Stimulated activated CD4-positive, alpha-beta T cell treated with anti-CD3 and anti-CD28 coated beads, Interleukin-15, amount 100 ng/mL, for 1 hour (primary cell): ENCODE measurements at places on chromosomes 11 and 22.

DNA sequence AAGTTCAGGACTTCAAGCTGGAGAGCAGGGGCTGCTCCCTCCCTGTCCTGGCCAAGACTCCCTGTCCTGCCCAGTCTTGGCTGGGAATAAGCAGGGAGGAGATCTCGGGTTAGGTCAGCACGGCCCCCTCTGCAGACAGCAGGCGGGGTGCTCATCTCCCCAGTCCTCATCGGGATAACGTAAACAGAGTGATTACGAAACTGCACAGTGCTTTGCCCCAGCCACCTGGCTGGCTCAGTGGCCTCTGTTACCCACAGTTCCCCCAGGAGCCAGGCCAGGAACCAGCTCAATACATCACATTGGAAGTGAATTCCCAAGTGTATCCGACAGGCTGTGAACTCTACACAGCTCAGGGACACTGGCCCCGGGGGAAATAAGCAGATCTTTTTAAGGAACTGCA lies 42.7 kb upstream of the KCNJ11 start:
- DNase-seq: no peak

- no peak for DNase-seq
Measured at GRCh38 chr22:46444390-46444854, 93.0 kb downstream of the CELSR1 start.

- no peak for DNase-seq
Measured at GRCh38 chr11:68362801-68363379, 50.5 kb downstream of the LRP5 start.

DNA sequence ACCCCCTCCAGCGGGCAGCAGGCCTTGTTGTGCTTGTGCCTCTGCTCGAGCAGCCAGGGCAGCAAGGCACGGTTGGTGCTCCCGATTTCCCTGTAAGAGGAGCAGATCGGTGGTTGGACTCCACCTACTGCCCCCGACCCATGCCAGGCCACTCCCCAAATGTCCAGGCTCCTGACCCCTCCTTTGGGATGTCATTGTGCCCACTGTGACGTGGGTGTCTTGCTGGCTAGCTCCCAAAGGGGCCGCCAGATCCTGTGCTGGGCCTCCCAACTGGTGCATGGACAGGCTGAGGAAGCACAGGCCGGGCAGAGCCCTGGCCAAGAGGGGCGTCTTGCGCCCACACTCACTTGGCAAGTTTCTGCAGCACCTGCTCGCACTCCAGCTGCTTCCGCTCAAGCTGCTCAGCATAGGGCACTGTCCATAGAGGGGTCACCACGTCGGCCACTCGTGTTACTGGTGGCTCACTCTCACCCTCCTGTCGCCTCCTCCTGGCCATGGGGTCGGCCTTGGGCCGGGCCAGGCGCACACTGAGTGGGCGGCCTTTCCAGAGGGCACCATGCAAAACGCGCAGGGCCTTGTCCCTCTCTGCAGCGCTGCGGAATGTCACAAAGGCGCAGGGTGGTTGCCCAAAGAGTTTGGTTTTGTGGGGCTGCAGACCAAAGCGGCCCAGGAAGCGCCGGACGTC lies at the start of gene RANBP1:
TSS of gene RANBP1 (plus strand) at position 414 of the 685 bp plus-strand sequence. CDS start at position 495, 81 bp downstream.
- DNase-seq: no peak

DNA sequence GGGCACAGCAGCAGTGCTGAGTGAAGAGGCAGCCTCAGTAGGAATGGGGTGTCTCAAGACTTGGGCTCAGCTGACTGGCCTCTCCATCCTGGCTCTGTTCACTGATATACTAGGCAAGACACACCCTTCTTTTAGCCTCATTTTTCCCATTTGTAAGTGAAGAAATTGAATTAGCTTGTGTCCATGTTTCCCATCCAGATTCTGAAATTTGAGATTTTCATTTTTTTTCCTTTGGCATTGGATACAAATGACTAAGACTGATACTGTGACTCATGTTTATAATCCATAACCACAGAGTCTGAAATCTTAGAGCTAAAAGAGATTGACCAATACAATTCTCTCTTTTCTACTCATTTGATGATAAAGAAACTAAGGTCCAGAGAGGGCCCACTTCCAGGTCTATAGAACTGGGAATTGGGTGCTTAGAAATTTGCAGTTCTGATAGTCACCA lies 110.9 kb downstream of the KCNC1 start:
- DNase-seq: no peak

- DNase-seq: no peak
Measured at GRCh38 chr11:36540998-36541397, 26.8 kb upstream of the RAG1 start.

- no peak for DNase-seq
Measured at GRCh38 chr22:46812034-46812605, 49.7 kb downstream of the TBC1D22A start.

GRCh38 chr11:69655479-69656428 lies 14.8 kb downstream of the CCND1 start:
- DNase-seq: no peak

DNA sequence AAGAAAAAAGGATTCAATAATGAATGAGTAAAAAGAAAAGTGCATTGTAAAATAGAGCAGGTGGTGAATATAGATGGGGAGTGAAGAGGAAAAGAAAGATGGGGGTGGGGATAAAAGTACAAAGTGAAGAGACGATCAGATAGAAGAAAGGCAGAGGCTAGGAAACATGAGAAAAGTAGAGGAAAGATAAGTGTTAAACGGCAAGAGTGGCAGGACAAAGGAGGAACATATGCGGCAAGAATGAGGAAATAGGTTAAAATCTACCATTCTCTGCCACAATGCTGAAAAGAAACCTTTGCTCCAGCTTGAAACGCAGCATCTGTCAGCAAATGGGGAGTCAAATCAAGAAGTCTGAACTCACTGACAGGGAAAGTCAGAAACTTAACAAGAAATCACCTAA lies 6.8 kb downstream of the FUT4 start:
- DNase-seq: no peak

- DNase-seq: no peak
Measured at GRCh38 chr22:33774781-33775180, 145.5 kb downstream of the LARGE1 start.

GRCh38 chr11:34349882-34350281 lies 7.9 kb downstream of the ABTB2 start:
- no peak for DNase-seq

GRCh38 chr22:46203601-46203980 lies 46.5 kb downstream of the CDPF1 start:
- no peak for DNase-seq

GRCh38 chr11:124983674-124984511 lies 29.9 kb downstream of the CCDC15 start:
- no peak for DNase-seq

DNA sequence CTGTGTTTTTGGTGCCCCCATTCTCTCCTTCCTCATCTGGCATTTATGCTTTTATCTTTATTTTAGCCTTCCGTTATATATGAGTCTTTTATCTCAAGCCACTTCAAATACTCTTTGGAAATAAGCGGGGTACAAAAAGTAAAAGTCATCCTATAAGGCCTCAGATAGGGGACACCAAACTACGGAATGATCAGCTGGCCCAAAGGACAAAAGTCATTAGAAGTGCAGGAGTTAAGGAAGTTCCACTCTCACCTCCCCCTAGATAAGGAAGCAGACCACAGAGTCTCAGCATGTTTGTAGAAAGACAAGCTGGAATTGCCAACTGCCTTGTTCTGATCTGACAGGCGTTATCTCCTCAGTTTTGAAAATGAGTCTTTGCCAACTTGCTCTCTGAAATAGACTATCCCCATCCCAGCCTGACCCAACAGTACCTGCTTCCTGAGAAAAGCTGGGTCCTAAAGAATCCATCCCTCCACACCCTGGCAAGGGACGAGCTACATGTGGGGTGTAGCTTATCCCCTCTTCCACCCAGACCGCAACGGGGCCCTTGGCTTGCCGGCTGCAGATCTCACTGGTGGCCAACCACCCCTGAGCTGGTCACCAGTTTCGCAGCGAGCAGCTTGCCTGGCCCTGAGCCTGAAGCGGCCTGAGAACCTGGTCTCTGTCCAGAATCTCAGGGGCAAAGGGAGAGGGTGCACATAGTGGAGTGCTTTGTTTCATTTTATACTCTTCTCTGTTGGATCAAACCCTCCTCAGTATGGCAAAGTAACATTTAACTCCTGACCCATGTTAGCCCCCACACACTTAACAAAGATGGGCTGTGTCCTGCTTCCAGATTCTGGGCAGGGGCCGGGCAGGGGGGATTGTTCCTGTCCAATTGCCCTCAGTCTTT lies 13.8 kb downstream of the FADS2 start:
- no peak for DNase-seq

- DNase-seq: no peak
Measured at GRCh38 chr11:11788063-11788710, 53.6 kb upstream of the USP47 start.

DNA sequence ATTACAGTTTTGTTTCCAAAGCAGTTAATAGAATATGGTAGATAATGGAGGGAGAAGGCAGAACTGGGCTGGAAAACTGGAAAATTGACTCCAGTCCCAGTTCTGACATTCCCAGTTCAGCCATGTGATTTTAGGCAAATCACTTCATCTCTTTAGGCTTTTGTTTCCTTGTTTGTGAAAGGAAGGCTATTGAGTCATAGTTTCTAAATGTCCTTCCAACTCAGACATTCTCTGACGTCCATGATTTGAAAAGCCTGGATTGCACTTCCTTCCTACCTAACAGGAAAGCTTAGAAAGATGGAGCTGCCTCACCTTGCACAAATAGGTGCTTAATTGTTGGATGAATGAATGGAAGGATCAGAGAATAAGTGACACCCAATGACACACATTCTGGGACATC lies 19.8 kb upstream of the GALNT18 start:
- no peak for DNase-seq

DNA sequence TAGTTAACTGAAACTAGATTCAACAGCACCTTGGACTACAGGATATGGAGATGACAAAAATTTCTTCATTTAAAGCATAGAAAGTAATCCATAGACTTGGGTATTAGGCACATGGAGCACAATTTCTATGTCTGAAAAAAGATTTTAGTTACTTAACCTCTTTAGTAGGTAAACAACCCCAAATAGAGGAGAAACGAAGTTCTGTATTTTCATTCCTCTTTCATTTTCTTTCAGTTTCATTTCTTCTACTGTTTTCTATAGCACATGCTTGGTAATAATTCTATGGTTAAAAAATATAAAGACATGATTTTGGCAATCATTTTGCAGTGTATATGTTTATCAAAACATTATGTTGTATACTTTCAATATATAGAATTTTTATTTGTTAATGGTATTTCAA lies 99.5 kb downstream of the CASP12 start:
- DNase-seq: no peak

DNA sequence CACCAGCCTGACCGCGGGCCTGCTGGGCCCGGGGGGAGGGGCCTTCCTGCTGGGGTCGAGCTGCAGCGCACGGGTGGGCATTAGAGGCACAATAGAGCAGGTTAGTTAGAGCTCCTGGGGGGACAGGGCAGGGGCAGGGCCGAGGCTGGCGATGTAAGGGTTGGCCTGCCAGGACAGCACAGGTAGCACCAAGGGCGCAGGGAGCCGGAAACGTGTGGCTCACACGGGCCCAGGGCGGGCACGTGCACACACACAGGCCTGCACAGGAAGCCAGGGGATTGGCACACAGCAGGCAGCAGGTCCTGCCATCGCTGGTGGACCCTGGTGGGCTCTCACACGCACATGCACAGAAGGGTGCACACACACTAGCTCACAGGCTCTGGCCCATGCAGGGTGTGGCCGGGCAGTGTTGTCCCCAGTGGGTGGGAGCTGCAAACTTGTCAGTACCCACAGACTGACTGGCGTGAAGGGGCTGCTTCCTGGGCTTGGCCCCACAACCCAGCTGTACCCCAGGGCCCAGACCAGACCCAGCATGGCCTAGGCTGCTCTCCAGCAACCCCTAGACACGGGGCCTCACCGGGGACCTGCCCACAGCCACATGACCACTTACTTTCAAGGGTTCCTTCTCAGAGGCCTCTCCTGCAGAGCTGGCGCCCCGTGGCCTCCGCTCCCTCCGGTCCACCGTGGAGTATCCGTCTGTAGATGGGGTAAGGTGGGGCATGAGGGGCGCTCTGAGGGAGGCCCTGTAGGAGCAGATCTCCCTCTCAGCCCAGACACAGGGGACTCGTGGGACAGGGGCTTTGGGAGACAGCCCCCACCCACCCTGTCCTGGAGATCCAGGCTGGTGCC lies 29.9 kb upstream of the TXNRD2 start:
- DNase-seq: no peak

GRCh38 chr11:87879118-87879517 lies 296.1 kb downstream of the RAB38 start:
- no peak for DNase-seq

DNA sequence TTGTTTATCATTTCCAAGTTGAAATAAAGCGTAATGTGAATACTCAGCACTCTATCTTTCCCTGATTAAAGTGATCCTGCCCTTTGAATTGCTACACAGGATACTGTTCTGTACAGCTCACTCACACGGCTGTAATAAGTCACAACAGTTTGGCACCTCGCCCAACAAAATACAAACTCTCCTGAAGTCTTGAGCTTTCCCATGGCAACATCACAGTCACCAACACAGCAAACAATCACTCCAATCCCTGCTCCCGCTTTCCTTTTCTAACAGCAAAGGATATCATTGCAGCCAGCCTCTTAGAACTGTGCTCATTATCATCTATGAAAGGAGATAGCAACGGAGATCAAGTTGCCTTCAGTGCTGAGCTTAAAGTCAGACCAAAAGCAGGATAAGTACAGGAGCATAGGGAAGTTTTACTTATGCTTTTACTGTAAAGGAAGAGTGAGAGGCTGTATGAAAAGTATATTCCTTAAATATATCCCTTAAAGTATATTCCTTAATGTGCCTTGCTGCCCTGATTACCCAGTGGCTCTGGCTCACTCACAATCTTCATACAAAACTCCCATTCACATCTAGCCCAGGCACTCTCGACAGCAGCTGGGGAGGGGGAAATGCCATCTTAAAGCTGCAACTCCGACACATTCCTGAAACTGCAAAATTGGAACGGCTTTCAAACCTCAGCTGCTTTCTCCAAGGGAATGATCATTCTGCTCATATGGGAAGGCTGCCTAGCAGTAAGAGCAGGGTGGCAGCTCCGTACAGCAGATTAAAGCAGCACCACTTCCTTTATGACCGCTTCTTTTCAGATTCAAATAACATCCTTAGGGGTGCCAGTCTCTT lies 35.8 kb downstream of the MAML2 start:
- DNase-seq: no peak

- DNase-seq: no peak
Measured at GRCh38 chr22:45444168-45444567, 30.7 kb downstream of the RIBC2 start.

GRCh38 chr11:20197881-20198280 lies 37.6 kb upstream of the DBX1 start:
- no peak for DNase-seq

DNA sequence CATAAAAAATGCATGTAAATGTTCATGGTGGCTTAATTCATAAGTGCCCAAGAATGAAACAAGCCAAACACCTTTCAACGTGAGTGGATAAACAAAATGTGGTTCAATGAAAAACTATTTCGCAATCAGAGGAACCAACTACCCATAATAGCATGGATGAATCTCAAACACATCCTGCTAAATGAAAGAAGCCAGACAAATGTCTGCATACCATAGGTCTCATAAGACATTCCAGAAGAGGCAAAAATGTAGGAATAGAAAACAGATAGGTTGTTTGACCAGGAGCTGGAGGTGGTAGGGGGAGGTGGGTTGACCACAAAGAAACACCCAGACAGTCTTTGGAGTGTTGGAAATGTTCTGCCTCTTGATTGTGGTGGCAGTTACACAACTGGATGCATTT lies 13.2 kb upstream of the OSBPL5 start:
- DNase-seq: no peak

- no peak for DNase-seq
Measured at GRCh38 chr11:1931341-1932104, 12.0 kb downstream of the TNNT3 start.

GRCh38 chr22:44634426-44635321 lies 67.3 kb upstream of the PRR5 start:
- DNase-seq: no peak

- no peak for DNase-seq
Measured at GRCh38 chr11:121588747-121589146, 136.0 kb upstream of the SORL1-AS1 start.
